Upper lobe of left lung (tissue), 6 donors: ENCODE measurements at places on chromosomes 13 and 19. TPM values are rescaled to one million over a fixed set of nuclear protein-coding genes. Genes with fewer than 3 reads are reported as not detected.

- H3K36me3 ChIP-seq = peaks cover 96% of the 10 kb centered on the region
- peak overlapping the region; percentile 77 for H3K27ac ChIP-seq
- H3K4me1 ChIP-seq = peaks cover 19% of the 10 kb centered on the region
- DNase-seq = no peak
- no peaks in the 10 kb centered on the region for H3K27me3 ChIP-seq
Observed at GRCh38 chr19:10808937-10809649, 26.9 kb downstream of the TMED1 start.

GRCh38 chr19:33376941-33377557, 3.5 kb downstream of the CEBPG start:
- peak overlapping the region; percentile 99 for H3K27ac ChIP-seq
- H3K27me3 ChIP-seq = no peaks in the 10 kb centered on the region
- H3K4me3 ChIP-seq = no peak overlapping the region
- H3K4me1 ChIP-seq = peaks cover 30% of the 10 kb centered on the region
- peaks cover 26% of the 10 kb centered on the region for H3K36me3 ChIP-seq
- DNase-seq = no peak

DNA sequence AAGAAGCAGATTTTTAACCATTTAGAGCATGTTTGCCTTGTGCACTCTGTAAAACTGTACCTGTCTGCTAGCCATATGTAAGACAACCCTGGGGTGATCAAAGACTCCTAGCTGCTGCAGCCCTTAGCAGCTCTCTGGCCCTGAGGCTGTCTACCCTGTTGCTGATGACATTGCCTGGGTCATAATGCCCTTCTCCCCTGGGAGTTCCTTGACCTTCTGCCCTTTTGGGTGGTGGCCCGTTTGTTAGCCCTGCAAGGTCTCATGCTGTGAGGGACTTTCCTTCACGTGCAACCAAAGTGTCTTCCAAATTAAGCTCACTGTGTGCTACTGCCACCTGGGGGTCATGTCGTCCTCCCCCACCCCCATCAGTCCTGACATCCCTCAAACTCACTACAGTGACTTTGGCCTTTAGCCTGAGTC, 7.4 kb downstream of the GPC6 start:
- no peaks in the 10 kb centered on the region for H3K4me1 ChIP-seq
- no peak for DNase-seq
- H3K4me3 ChIP-seq = no peak overlapping the region
- no peaks in the 10 kb centered on the region for H3K36me3 ChIP-seq
- no peaks in the 10 kb centered on the region for H3K27me3 ChIP-seq

DNA sequence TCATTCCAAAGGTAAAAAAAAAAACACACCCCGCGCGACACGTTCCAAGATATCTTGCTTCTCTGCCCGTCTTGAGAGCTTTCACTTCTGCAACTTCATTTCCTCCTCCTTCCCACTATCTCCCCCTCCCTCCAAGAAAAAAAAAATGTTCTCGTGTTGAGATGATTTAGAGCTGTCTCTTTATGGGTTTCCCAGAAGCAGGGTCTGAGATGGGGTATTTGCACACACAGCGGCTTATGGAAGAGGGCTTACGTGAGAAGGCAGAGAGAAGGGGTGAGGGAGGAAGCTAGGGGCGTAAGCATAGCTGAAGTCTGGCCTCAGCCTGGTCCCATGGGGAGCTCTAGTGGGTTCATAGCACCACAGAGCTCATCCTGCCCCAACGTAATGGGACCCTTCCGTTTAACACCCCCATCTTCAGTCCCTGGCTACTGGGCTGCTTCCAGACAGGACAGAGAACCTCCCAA, 31.3 kb upstream of the USE1 start:
- H3K4me1 ChIP-seq = no peaks in the 10 kb centered on the region
- no peak for DNase-seq
- H3K4me3 ChIP-seq = no peak overlapping the region
- H3K27ac ChIP-seq = peak overlapping the region; percentile 10

GRCh38 chr13:105972306-105972721, 563.1 kb downstream of the EFNB2 start:
- DNase-seq = no peak
- H3K4me1 ChIP-seq = no peaks in the 10 kb centered on the region
- no peak overlapping the region for H3K4me3 ChIP-seq
- no peak overlapping the region for H3K27ac ChIP-seq
- H3K36me3 ChIP-seq = no peaks in the 10 kb centered on the region
- no peaks in the 10 kb centered on the region for H3K27me3 ChIP-seq

The ZIC5 gene
- total RNA-seq = not detected

The COX7A1 gene
- total RNA-seq = not detected

The ZNF813 gene
- 8.2 TPM for total RNA-seq

The OR7A5 gene
- total RNA-seq = not detected
